ENCODE measurements at places on chromosomes 2 and 18. TPM values are rescaled to one million over a fixed set of nuclear protein-coding genes. Genes with fewer than 3 reads are reported as not detected.

DNA sequence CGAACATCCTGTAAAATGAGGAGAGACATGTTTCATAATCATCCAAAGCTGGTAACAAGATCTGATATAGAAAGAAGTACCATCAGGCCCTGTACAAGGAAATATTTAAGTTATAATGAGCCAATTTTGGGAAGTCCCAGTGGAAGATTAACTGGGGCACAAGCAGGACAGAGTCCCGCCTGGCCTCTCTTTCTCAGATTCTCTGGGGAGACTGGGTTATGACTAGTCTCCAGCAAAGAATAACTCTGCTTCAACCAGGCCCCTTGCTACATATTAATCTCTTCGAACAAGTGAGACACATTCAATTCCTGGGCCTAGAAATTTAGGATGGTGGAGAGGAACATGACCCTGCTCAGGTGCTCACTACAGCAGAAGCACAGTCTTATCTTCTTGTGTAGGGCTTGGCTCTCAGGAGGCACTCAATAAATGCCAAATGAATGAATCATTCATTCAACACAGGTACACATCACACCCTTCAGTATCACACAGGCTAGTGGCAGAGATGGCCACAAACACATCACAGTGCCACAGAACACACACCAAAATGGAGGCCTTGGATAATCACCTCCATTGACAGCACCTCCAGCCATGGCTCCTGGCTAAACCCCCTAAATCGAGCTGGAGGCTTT, 46.4 kb upstream of the RNF152 start:
- peaks cover 20% of the 10 kb centered on the region for H3K27me3 ChIP-seq
- H3K4me1 ChIP-seq = peaks cover 5% of the 10 kb centered on the region
- DNase-seq = no peak
- no peak overlapping the region for H3K27ac ChIP-seq

DNA sequence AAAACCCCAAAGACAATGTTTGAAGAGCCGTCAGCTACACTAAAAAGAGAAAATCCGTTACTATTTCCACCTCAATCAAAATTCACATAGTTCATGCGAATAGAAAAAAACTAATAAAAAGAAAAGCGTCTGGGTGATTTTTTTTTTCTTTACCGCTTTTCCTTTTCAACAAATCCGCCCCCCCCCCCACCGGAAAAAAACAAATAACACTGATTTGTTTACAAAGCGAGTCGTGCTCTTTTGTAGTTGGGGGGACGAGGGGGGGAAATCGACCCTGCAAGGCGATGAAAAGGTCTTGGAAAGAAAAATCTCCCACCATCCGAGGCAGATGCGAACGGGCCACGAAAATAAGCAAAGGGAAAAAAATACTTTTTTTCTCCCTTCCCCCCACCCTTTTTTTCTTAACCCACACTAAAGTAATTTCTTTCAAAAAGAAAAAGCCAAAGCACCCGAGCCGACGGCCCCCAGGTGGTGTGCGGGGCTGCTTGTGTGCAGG, 638 bp downstream of the ZNF521 start:
- H3K36me3 ChIP-seq = peaks cover 6% of the 10 kb centered on the region
- H3K27ac ChIP-seq = no peak overlapping the region

EPC2 gene
- 28.0 TPM for total RNA-seq

DNA sequence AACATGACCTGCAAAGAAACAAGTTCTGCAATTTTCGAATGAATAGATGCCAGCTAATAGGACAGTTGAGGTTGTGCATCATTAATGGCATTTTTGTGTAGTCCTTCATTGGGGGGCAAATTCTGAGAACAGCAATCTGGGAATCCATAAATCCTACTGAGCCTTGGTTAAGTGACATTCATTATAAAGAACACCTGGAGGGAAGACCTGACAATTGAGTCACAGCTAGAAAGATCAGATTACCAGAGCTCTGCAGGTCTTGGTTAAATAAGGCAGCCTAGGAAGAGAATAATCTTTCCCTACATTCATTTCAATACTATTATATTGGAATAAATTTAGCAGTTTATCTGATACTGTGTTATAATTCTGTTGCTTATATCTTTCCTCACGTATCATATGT, 14.3 kb downstream of the KCNH7 start:
- no peak overlapping the region for H3K27ac ChIP-seq
- H3K4me3 ChIP-seq = no peak overlapping the region
- no peaks in the 10 kb centered on the region for H3K4me1 ChIP-seq

All from activated CD4-positive, alpha-beta memory T cell treated with anti-CD3 and anti-CD28 coated beads, Interleukin-2, amount 10 ng/mL, durations not matched to agents 7 days and 5 days (primary cell).